T-helper 17 cell (primary cell): ENCODE measurements at places on chromosomes 1 and 21. TPM values are rescaled to one million over a fixed set of nuclear protein-coding genes. Genes with fewer than 3 reads are reported as not detected.
A peak's percentile ranks its signal among the peaks of the same experiment; 100 is the strongest.

The S100B gene
- not detected for total RNA-seq

The SSBP3 gene
- 67.4 TPM for total RNA-seq

The SPRR2D gene
- total RNA-seq, result not detected

The CCSAP gene
- 33.1 TPM for total RNA-seq

The NBPF6 gene
- total RNA-seq, result 0.20 TPM

The CEP85 gene
- 12.5 TPM for total RNA-seq

The SYNC gene
- total RNA-seq, result not detected

The SHISA4 gene
- 0.63 TPM for total RNA-seq

The C4BPB gene
- 0.27 TPM for total RNA-seq

DNA sequence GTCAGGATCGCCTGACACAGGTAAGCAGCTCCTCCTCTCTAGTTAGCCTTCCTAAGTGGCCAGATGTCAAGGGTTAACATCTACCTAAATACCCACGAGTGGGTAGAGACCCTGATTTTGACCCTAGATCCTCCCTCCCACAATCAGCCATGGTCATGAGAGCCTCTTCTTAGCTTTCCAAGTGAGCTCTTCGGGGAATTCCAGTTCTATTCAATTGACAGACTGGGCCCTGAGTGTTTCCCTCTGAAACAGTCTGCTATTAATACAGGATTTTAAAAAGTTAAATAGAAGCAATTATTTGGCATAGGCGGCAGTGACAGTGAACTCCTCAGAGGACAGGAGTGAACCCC, 28.1 kb downstream of the C2CD2 start:
- DNase-seq, result no peak

DNA sequence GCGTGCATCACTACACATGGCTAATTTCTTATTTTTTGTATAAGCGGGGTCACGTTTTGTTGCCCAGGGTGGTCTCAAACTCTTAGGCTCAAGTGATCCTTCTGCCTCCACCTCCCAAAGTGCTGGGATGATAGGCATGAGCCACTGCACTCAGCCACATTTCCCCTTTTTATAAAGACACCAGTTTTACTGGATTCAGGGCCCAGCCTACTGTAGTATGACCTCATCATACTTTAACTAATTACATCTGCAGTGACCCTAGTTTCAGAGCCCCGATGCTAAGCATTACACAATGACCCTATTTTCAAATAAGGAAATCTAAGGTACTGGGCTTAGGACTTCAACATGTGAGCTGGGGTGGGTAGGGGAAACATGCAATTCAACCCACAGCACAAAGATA, 31.8 kb upstream of the ENAH start:
- DNase-seq, result no peak

DNA sequence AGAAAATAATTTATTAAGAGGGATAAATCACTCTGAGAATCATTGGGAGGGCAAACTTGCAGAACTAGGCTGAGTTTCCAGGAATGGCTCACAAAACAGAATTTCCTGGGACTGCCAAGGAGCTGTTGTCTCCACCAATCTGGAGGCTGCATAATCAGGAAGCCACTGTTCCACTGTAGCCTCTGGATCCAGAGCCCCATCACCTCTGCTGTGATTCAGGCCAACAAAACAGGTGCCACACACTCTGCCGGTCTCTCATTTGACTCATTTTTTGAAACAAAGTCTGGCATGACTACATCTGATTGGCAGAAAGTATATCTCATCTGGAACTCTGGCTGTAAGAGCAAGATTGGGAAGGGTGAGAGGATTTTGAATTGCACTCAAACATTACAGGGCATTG, 178.9 kb upstream of the C1orf105 start:
- no peak for DNase-seq

DNA sequence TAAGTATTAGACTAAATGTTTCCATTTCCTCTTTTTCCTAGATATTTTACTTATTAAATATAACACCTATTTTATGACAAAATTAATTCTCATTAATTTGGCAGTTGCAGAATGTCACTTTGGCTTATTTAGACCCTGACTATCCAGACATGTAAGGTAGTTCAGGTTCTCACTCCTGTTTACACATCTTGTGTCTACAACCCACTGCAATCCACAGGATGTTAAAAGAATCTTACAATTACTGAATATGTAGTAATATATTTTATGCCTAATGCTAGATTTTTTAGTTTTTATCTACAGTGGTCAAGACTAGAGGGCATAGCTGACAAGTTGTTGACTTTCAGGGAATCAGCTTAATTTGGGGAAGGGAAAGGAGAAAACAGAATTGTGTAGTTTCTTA, 346.7 kb downstream of the USP25 start:
- no peak for DNase-seq

- no peak for DNase-seq
Observed at GRCh38 chr1:223794136-223794880, 51.4 kb downstream of the TP53BP2 start.

DNA sequence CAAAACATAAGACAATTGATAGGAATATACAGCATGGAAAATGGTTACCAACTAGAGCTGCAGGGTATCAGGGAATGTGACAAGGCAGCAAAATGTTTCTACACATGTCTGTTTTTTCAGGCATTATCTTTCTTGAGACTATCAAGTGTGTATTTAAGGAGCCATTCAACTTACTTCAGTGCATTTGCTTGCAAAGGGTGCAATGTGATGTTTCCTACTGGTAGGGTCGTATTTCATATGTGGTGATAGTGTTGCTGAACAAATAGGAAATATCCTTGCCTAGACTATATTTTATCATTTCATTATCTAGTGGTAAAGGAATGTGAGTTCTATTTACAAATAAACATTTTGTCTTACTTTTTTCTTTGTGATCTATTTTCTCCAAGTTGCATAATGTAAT, 42.4 kb downstream of the PTPRC start:
- no peak for DNase-seq

DNA sequence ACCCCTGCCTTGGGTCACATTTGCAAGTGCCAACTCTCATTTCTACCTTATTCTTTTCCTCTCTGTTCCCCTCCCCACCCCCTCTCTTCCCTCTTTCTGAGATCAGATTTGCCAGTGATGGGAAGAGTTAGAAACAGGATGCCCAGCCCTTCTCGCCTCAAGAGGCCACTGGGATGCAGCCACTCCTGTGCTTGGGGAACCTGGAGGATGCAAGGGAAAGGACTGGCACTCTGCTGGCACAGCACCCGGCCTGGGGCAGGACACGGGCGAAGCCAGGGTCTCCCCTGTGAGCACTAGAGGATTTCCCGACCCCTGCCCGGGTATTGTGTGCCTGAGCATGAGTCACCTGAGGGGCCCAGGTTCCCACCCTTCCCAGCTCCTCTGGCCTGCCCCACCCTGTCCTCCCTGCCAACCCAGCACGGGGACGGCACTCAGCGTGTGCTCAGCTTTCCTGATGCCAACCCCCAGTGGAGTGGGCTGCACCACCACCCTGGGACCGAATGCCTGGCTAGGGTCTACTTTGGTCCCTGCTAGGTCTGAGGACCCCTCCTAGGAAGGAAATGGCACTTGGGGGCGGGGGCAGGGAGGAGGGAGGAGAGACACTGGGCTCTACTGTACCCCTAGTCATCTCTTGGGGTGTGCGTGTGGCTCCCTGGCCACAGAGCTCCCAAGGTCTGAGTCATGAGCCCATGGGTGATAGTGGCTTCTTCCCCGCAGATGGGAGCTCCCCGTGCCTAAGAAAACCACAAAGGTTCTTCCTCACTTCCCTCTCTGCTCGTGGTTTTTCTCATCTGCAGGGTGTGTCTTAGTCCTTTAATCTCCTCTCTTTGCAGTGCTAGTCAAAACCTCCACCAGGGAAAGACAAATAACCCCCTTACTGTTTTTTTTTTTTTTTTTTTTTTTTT, 12.4 kb downstream of the LMNA start:
- peak; percentile 84 for DNase-seq

DNA sequence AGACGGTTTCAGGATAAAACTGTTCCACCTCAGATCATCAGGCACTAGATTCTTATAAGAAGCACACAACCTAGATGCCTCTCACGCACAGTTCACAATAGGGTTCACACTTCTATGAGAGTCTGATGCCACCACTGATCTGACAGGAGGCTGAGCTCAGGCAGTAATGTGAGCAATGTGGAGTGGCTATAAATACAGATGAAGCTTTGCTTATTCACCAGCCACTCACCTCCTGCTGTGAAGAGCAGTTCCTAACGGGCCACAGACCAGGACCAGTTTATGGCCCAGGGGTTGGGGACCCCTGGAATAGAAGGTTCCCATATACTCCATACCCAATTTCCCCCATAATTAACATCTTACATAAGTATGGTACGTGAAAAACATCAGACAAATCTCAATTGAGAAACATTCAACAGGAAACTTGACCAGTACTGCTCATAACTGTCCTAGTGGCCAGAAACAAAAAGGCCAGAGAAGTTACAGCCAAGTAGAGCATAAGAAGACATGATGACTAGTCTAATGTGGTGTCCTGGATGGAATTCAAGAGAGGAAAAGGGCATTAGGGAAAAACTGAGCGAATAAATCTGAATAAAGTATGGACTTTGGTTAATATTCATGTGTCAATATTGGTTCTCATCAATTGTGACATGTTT, 24.7 kb upstream of the IGSF5 start:
- DNase-seq, result no peak

GRCh38 chr21:29298348-29299045, at the start of gene BACH1:
Gene BACH1, plus strand, starts transcription at chr21:29298922. Its CDS starts 22,359 bp downstream, at chr21:29321281.
- DNase-seq, result peak; percentile 84

GRCh38 chr1:87785386-87785785, 456.7 kb downstream of the LMO4 start:
- no peak for DNase-seq

GRCh38 chr1:179310291-179310690, 16.7 kb downstream of the SOAT1 start:
- no peak for DNase-seq

DNA sequence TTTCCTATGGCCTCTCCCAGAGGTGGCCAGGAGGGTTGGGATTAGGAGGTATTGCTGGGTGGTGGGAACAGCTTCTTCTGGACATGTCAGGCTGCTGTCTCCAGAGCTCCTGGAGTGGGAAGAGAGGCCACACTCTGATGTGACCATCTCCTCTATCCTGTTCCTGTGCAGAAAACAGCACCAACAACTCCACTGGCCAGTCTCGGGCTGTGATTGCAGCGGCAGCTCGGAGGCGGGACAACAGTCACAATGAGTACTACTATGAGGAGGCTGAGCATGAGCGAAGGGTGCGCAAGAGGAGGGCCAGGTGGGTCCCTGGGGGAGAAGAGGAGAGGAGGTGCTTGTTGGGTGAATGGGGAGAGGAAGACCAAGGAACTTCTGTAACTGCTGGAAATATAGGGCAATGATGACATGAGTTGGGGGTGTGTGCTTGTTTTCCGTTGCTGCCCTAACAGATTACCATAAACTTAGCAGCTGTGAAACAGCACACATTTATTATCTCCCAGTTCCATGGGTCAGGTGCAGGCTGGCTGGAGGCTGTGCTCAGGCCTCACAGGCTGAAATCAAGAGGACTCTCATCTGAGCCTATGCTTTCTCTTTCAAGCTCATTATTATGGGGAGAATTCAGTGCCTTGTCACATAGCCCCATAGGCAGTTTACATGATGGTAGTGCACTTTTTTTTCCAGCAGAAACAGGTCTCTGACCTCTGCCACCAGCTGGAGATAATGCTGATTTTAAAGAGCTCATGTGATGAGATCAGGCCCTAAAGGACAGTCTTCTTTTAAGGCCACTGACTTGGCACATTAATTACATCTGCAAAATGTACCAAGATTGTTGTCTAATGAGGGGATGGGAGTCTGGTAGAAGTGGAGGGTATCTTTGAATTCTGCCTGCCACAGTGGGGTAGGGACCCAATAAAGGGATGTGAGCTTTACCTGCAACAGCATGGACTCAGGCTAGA, 20.8 kb downstream of the VANGL2 start:
- no peak for DNase-seq

GRCh38 chr21:28402616-28402989, 590.1 kb downstream of the LTN1 start:
- DNase-seq, result no peak

DNA sequence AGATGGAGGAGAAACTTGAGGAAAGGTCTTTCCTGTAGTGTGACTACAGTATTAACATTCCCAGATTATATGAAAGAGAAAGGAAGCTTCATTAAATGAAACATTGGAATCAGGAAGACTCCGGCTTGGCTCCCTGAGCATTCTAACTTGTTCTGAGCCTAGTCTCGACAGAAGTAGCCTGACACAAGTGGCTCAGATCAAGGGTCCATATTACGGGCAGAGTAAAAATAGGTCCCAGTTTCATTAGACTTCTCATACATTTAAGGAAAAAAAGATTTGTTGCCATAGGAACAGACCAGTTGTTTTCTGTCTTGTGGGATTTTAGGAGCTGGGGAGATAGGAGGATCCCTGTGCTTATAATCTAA, 12.8 kb downstream of the SMAP2 start:
- no peak for DNase-seq

- no peak for DNase-seq
Observed at GRCh38 chr1:231665101-231665500, 38.5 kb downstream of the DISC1 start.
